Anterior cingulate cortex (tissue), 58 donors: ENCODE measurements at places on chromosomes 5 and 9.

GRCh38 chr5:163880302-163880701 lies 374.9 kb downstream of the MAT2B start:
- no peak for DNase-seq

DNA sequence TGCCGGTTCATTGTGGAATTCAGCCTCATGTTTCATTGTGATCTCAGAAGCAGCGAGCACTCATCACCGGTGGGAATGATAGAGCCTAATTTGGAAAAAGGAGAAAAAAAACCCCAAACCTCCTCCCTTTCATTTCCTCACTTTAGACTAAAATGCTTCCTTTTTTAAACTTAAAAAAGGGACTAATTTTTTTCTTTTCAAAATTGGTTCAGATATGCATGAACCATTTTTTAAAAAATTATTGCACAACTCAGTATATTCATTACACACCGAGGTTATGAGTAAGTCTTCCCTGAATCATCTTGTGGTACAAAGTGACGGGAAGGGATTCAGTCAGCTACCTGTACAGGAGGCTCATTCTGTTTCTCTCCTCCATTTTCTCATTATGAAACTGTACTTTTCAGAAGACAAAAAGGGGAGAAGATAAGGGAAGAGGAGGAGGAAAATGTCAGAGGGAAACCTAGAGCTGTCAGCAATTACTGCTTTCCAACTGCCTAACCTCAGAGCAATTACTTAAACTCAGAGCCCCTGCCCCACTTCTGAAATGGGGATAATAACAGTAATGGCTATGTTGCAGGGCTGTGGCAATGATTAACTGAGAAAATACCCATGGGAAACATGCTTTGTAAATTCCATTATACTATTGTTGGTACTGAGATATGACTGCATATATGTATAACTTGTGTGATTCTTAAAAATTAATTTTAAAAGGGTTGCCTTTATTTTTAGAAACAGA lies 24.0 kb downstream of the GALNT10 start:
- DNase-seq = no peak

GRCh38 chr9:86732514-86733171 lies 214.7 kb downstream of the GAS1 start:
- no peak for DNase-seq

- no peak for DNase-seq
Observed at GRCh38 chr5:32679218-32679617, 31.9 kb upstream of the NPR3 start.

DNA sequence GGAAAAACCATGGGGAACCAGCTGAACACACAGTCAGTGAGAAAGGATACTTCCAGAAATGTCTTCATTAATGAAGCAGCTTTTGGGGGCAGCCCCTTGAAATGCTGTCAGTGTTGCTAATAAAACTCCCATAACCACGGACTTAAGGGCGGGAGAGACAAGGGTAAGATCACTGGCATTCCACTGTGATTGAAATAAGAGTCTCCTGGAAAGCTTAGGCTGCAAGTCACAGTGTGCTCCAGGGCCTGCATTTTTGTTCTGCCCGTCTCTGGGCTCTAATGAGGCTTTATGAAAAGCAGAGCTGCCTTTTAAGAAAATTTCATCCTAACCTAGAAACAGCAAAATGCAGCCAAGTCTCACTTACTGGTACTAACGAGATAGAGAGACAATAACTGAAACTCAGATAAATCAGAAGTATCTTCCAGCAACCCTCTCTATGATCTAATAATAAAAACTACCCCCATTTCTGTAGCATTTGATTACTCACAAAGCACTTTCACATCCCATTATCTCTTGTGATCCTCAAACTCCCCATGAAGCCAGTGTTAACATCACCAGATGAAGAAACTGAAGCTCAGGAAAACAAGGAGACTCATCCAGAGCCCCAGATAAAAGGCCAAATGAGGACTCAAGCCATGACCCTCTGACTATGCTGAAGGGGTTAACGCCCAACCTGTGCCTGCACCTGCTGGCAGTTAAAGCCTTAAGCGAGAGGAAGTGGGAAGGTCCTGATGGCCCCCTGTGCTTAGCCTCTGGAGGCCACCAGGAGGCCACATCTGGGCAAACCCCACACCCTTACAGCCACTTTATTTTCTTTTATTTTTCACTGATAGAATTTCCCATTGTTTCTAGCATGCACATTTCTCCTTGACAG lies 37.5 kb downstream of the SPOCK1 start:
- no peak for DNase-seq
